HFFc6 (cell line): ENCODE measurements at places on chromosomes 12 and 14.

GRCh38 chr12:401235-402028, at the start of gene CCDC77:
Gene CCDC77 (plus strand): TSS chr12:401644. CDS start chr12:409384, 7,740 bp downstream.
- peak; percentile 82 for DNase-seq

DNA sequence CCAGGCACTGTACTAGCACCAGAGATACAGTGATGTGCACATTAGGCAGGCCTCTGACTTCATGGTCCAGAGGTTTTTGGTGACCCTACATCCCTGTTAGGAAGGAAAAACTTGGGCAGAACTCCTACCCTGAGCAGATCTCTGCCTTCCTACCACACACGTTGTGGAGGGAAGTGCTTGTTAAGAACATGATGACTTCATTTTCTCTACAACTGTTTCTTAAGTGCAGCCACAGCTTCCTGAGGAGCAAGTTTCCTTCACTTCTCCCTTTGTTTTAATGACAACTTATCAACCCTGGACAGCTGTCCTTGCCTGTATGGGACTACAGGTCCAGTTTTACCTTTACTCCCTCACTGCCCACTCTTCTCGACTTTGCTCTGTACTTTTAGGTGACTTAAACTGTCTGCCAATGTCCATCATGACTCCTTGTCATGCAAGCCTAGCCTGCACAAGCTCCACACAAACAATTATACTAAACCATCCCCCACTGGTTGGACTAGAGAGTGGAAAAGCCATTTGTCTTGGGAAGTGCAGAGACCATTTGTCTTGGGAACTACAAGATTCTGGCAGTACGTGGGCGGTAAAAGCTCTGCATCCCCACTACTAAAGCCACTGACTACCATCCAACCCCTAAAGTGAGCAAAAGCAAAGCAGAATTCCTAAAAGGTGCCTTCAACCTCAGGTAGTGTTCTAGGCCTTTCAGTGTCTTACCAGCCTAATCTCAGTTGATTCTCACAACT, 359.8 kb downstream of the EGLN3 start:
- DNase-seq = no peak

DNA sequence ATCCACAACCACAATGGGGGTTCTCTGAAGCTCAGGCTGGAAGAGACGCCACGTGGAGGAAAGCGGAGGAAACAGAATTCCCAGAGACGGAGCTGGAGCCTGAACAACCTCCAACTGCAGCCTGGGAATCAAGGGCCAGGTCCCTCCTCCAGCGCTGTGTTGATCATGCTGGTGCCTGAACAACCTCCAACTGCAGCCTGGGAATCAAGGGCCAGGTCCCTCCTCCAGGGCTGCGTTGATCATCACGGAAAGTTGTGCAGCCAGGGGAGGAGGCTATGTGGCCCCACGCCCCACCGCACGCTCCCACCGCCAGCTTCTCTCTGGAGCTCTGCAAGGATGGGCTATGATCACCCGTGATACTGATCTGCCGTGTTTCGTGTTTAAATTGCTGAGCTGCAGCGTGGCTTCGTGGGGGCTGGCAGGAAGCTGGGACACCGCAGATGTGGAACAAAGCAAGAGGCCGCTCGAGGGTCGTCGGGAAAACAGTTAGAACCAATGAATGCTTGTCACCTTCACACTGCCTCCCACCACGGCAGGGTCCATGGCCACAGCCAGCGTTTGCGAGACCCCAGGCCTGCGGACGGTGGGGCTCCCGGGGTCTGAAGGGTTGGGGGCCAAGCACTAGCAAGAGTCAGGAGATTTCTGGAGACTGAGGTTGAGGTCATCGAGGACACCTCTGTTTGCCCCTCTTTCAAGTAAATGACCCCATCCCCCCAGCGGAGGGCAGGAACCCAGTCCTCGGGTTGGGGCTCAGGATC, 51.8 kb upstream of the FBRSL1 start:
- no peak for DNase-seq

- DNase-seq = no peak
These were observed 123.2 kb downstream of the FBXL14 start for GRCh38 chr12:1471224-1471623.

- DNase-seq = no peak
These were observed 17.6 kb downstream of the CCDC88C start for GRCh38 chr14:91399868-91400640.

DNA sequence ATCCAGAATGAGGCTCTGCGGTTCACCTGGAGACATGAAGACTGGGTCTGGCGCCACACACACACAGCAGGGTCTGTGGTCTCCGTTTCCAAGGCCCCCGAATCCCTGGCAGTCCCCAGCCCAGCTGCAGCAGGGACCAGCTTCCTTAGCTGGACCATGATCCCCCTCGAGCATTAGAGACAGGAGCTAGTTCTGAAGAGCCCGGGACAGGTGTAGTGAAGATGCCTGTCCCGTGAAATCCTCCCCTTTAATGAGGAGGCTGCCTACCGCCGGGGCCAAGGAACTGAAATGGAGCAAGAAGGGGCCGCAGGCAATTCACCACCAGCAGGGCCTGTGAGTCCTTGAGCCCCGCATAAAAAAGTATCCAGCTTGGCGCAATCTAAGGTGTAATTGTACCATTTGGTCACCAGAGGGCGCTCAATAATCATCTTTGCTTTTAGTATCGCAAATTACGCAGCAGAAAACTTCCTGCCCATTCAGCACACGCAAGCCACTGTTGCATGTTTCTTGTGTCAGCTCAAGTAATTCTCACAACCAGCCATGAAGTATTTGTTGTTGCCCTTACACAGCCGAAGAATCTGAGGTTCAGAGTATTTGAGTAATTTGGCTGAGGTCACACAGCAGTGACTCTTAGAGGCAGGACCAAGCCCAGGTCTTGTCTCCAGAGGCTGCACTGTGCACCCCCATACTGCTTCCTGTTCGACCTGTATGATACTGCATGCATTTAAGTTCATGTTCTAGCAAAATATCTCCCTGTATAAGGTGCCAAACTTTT, 54.3 kb upstream of the PPP2R5C start:
- peak; percentile 67 for DNase-seq

DNA sequence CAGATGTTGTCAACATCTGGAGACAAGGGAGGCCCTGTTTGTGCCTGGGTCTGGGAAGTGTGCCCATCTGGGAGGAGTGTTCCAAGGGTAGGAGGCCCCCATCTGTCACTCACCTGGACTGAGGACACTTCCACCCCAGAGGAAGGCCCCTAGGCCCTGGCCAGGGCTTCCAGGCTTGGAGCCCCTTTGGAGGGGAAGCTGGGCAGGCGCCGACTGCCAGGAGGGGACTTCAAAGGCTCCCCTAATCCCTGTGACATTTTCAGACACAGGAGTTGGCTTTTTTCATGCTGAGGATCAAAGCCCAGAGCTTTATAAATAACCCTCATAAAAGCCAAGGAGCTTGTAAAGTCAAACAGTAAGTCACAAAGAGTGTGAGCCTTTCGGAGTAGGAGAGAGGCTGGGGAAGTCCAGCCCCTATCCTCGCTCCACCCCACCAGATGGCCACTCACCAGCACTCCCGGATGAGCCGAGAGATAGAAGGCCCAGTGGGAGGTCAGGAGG, 17.6 kb upstream of the FAM222A start:
- no peak for DNase-seq

GRCh38 chr12:67034110-67034879, 234.9 kb upstream of the CAND1 start:
- DNase-seq = no peak

GRCh38 chr12:46378530-46378929, 6.0 kb upstream of the SLC38A2 start:
- DNase-seq = no peak

DNA sequence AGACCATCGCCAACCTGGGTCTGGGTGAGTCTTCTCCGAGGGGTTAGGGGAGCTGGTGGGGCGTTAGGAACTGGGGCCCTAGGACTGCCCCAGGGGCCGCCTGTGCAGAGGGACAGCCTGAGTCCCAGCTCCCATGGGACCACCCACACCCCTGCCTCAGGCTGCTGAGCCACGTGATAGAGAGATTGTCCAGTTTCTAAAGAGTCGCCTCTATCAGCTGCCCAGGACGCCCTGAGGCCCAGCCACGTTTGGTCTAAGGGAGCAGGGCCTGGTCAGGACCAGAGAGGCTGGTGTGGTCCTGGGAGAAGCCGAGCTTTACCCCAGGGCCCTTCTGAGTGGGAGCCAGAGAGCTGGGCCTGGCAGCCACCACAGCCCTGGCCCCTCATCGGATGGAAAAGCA, 107.1 kb downstream of the LGMN start:
- DNase-seq = no peak

- DNase-seq = no peak
These were observed 13.9 kb downstream of the SETD3 start for GRCh38 chr14:99466758-99467157.

DNA sequence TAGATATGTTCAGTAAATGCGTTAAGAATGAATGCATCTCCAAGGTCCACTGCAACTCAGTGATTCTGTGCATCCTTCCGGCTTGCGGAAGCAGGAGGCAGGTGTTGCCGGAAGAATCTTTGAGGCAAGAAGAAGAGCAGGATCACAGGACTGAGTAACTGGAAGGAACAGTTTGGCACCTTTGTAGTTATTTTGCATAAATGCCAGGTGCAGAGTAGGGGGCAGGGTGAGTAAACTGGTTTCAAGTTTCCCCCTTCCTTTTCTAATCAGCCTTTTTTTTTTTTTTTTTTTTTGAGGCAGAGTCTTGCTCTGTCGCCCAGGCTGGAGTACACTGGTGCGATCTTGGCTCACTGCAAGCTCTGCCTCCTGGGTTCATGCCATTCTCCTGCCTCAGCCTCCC, 22.3 kb downstream of the DYRK4 start:
- DNase-seq = no peak

DNA sequence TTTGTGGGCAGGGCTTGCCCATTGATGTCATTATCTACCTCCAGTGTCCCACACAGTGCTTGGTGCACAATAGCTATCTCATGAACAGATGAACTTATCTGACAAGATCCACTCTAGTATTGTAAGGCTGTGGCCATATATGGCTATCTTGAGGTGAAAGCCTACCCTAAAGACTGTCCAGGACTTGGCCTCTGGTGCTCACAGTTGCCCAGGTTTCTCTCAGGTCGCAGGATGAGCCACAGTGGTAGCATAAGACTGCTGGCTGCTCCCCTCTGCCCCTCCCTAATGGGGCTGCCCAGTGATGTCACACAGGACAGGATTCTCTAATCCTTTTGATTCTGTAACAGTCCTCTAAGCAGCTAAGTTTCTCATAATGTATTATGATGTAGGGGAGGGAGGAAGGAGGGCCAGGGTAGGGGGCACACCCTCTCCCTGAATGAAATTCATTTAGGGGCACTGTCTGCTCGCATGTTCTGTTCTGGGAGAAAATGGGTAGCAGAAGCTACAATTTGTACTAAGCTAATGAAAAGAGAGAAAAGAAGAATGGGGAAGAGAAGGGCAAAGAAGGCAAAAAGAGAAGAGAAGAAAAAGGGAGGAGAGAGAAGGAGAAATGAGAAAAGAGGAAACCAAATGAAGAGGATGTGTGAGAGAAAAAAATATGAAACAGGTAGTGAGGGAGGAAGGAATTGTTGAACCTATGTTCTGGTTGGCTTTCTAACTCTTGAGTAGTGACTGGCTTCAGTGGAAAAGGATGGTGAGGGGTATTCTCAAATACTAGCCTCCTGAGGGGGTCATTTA, 3.4 kb upstream of the PPM1A start:
- DNase-seq = no peak

DNA sequence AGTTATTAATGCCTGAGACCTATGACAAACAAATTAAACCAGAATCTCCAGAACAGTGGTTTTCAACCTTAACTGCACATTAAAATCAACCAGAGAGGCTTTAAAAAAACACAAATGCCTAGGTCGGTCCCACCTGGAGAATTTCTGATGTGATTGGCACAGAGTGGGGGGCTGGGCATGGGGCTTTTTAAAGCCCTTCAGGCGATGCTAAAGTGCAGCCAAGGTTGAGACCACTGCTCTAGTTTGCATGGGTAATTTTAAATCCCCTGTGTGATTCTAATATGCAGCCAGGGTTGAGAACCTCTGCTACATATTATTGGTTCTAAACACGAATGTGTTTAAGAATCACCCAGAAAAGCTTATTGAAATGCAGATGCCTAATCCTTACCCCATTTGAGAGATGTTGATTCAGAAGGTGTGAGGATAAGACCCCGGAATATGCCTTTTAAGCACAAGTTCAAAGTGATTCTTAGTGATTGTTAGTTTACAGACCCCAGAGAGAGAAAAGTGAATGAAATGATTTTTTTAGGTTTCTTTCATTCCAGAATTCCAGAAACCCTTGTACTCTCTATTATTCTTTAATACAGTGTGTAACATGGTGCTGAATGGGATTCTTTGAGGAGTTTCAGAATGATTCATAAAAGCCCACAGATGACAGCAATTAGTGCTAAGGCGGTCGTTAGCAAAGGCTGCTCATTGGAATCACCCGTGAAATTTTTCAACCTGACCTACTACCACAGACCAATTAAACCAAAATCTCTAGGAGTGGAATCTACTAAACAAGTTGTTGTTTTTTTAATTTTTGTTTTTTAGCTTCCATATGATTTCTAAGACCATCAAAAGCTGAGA, 44.9 kb downstream of the LIN7A start:
- peak; percentile 61 for DNase-seq

- no peak for DNase-seq
These were observed 152.2 kb upstream of the CNOT2 start for GRCh38 chr12:70091021-70091521.
